ENCODE measurements at places on chromosomes 13 and 19.

DNA sequence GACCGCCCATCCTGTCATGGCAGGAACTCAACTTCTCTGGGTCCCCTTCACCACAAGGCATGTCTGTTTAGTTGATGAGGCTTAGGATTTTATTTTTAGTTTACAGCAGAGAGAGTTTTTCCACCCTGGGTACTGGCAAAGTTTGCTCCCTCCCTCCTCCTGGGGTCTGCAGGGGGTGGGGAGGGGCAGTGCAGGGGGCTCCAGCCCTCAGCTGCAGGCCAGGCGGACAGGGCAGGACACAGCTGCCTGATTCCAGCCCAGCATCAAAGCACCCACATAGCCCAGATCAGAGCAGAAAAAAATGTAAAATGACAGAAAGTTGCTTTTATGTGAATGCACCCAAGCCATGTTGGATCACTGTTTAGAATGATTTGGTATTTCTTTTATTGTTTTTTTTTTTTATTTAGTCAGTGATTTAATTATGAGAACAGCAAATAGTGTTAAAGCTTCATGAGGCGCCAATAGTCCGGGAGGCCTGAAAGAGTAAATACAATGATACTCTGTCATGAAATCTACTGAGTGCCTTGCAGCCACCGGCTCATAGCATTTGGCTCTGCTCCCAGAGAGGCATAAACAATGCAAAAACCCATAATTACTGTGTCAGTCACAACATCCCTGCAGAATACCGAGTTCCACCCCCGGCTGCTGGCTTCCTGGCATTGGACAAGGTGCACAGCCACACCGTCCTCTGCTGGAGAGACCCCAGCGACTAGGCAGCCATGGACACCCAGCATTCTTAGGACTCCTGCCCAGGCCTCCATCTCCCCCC, 923.5 kb downstream of the UQCRFS1 start:
- DNase-seq = peak; percentile 88

- no peak for DNase-seq
Observed at GRCh38 chr13:92265408-92265807, 867.0 kb downstream of the GPC5 start.

- no peak for DNase-seq
Observed at GRCh38 chr13:48892053-48892687, 83.5 kb upstream of the FNDC3A start.

- no peak for DNase-seq
Observed at GRCh38 chr13:75666646-75667351, 30.7 kb downstream of the LMO7 start.

- DNase-seq = no peak
Observed at GRCh38 chr13:32878163-32878562, 138.1 kb upstream of the KL start.

DNA sequence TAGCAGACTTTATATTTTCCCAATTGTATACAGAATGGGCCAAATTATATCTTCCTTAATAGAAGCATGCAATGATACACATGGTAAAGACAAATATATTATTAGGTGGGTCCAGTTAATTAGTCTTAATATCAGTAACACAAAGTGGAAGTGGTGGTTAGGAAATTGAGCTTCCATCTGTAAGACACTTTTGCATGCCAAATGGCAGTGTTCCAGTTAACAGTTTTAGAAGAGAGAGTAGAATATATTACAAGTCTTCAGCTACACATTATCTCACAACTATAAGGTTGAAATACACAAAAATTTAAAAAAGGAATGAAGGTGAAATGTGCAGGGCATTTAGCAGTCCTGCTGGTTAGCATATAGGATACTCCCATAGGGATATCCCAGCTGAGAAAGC, 536.5 kb downstream of the PCDH9 start:
- DNase-seq = no peak

DNA sequence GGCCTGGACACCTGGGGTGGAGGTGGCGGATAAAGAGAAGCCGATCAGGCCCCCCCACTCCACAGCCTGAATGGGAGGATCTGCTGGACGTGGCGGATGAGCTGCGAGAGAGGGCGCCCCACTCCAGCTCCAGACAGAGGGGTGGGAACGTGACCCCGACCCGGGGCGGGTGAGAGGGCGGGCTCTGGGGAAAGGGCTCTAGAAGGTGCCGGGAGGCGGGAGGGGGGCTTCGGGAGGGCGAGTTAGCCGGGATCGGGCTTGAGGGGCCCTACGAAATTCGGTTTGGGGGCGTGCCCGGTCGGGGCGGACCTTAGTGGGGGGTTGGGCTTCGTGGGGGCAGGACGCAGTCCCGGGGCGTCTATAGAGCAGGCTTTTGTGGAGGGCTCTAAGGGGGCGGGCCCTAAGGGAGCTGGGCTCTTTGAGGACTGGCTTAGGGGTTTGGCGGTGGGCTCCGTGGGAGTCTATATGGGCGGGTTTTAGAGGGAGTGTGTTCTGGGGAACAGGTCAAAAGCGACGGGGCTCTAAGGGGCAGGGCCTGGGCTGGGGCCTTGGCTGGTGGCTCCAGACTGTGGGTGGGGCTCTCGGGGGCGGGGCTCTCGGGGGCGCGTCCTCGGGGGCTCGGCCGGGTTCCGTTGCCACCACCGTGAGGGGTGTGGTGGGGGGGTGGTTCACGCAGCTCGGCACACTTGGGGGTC, 4.1 kb upstream of the NANOS3 start:
- DNase-seq = no peak

- DNase-seq = no peak
Observed at GRCh38 chr13:37163641-37164265, 58.3 kb upstream of the CSNK1A1L start.

DNA sequence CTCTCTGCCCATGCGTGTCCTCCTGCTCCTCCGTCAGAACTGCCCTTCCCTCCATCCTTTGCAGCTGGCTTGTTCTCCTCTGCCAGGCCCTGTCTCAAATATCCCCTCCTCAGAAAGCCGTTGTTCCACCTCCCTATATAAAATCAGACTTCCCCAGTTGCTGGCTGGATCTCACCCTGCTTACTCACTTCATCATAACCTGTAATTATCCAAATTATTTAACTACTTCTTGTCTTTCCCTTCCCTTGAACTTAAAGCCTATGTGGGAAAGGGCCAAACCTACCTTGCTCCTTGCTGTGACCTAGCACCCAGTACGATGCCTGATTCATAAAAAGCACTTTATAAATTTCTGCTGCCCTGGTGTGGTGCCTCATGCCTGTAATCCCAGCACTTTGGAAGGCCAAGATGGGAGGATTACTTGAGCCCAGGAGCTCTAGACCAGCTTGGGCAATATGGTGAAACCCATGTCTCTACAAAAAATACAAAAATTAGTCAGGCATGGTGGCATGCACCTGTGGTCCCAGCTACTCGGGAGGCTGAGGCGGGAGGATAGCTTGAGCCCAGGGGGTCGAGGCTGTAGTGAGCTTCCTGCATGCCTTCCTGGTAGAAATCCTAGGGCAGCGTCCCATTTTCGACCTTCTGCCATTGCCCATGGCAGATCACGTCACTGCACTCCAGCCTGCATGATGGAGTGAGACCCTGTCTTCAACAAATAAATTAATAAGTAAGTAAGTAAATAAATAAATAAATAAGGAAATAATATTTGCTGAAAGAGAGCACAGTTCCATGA, 39.5 kb upstream of the ZNF536 start:
- DNase-seq = no peak

- DNase-seq = no peak
Observed at GRCh38 chr19:14395710-14396336, 14.6 kb downstream of the ADGRE5 start.

DNA sequence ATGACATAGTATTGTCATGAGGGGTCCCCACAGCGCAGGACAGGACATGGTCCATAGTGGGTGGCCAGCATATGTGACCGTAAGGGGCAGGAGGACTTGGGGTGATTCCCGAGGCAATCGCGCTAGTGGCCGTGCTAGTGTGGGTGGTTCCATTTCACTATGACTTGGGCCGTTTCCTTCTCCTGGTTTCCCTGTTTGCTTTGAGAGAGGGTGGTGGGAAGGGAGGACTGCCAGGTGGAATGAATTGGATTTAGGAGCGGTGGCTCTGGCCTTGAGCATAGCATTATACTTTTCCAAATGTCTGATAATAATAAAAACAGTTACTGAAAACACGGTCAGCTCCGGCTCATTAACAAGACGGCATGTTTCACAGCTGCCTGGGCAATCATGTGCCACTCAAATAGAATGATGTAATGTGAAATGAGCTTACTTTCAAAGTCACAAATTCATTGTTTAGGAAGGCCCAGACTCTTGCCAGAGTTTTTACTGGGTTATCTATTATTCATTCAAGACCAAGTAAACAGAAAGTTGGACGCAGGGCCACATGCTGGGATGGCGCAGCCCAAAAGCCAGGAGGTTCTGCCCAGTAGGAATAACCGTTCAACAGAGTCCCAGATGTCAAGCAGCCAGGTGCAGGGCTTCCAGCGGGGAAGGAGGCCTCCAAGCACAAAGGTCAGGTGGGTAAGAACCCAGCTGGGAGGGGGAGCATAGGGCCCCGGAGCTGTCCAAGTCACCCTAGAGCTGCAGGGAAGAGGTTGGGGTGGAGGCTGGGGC, 19.6 kb upstream of the SLC15A1 start:
- no peak for DNase-seq

DNA sequence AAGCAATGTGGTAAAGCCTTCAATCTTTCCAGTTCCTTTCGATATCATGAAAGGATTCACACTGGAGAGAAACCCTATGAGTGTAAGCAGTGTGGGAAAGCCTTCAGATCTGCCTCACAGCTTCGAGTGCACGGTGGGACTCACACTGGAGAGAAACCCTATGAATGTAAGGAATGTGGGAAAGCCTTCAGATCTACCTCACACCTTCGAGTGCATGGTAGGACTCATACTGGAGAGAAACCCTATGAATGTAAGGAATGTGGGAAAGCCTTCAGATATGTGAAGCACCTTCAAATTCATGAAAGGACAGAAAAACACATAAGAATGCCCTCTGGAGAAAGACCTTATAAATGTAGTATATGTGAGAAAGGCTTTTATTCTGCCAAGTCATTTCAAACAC, 15.6 kb upstream of the ZNF763 start:
- DNase-seq = no peak

DNA sequence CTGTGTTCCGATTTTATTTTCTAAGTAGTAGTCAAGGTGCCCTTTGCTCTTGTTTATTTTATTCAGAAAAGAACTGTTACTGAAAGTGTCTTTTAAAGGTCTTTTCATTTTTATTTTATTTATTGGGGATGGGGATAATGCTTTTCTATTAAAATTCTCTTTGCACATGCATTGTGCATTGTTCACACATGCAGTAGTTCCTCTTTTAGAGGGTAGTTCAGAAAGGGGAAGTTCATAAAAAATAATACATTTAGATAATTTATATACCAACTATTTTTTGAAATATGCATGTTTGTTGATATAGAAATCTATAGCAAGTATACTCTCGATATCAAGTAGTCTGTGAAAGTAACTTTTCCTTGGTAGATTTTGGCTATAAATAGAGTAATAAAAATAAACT, 3.5 kb downstream of the GPC5 start:
- DNase-seq = no peak

DNA sequence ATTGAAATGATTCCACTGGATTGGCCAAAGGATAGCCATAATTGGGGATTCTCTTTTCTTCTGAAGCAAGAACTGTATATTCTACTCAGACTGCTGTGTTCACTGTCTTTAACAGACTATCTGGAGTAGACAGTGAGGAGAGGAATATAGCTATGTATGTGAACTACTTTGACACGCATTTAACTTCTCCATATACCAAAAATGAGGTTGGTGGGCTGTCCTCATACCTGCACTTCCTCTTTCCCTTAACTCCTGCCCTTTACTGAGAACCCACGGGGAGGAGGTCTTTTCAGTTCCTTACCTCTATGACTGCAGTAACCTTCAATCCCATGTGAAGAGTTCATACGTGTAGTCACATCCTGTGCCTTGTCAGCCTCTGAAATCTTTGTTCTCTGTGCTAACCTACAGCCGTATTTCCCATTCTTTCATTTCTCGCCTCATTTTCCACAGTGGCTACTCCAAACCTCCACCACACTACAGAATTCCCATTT, 305.8 kb downstream of the MTUS2 start:
- DNase-seq = no peak

GRCh38 chr13:23856008-23856750, 33.0 kb downstream of the MIPEP start:
- DNase-seq = no peak

DNA sequence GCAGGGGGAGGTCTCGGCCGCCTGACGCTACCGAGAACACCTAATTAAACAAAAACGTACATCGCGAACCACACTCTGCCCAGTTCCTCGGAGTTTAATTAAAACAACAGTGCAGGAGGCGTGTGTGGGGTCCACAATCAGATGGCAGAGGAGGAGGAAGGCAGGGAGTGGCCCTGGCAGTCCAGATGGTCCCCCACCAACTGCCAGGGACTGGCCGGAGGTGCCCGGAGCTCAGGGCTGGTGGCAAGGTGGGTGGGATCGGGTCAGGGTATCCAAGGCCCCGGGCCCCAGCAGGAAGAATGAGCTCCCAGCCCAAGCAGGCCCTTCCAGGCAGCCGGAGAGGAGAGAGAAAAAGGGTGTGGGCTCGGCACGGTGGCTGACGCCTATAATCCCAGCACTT, 71.3 kb downstream of the PTPRS start:
- DNase-seq = no peak

GRCh38 chr13:42751693-42752092, 29.7 kb upstream of the FAM216B start:
- no peak for DNase-seq

GRCh38 chr19:13163609-13164342, 13.6 kb downstream of the IER2 start:
- no peak for DNase-seq

DNA sequence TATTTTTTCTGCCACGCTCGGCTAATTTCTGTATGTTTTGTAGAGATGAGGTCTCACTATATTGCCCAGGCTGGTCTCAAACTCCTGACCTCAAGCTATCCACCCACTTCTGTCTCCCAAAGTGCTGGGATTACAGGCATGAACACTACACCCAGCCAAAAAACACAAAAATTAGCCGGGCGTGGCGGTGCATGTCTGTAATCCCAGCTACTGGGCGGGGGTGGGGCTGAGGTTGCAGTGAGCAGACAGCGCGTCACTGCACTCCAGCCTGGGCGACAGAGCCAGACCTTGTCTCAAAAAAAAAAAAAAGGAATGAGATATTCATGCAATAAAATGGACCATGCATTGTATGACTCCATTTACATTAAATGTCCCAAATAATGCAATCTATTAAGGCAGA, 32.2 kb downstream of the VASP start:
- no peak for DNase-seq

DNA sequence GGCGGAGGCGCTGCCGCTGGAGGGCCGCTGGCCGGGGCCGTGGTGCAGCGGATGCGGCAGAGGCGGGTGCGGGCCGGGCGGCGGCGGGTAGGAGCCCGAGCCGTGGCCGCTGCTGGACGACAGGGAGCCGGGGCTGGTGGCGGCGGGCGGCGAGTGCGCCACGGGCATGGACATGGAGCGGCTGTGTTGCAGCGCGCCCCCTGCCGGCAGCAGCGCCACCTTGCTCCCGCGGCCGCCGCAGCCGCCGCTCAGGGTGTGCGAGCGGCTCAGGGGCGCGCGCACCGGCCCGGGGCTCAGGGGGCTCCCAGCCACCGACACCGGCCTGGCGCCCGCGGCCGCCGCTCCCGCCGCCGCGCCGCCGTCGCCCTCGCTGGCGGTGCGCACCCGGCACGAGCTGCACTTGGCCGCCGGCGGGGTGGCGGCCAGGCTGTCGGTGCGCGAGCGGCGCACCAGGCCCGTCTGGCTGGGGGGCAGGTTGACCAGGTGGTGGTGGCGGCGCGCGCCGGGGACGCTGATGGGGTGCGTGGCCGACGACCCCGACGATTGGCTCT, 1.7 kb downstream of the IRS2 start:
- peak; percentile 59 for DNase-seq

- DNase-seq = no peak
Observed at GRCh38 chr13:101698400-101698799, 245.9 kb downstream of the ITGBL1 start.

Data from NCI-H1092 (cell line).